ENCODE measurements at places on chromosomes 1 and 21. TPM values are rescaled to one million over a fixed set of nuclear protein-coding genes. Genes with fewer than 3 reads are reported as not detected.
A peak's percentile ranks its signal among the peaks of the same experiment; 100 is the strongest.

GRCh38 chr21:32794644-32795079 is 23.1 kb upstream of the PAXBP1 start:
- no peak for DNase-seq

- DNase-seq, result no peak
Measured at GRCh38 chr1:76227621-76228020, 153.1 kb downstream of the ST6GALNAC3 start.

DNA sequence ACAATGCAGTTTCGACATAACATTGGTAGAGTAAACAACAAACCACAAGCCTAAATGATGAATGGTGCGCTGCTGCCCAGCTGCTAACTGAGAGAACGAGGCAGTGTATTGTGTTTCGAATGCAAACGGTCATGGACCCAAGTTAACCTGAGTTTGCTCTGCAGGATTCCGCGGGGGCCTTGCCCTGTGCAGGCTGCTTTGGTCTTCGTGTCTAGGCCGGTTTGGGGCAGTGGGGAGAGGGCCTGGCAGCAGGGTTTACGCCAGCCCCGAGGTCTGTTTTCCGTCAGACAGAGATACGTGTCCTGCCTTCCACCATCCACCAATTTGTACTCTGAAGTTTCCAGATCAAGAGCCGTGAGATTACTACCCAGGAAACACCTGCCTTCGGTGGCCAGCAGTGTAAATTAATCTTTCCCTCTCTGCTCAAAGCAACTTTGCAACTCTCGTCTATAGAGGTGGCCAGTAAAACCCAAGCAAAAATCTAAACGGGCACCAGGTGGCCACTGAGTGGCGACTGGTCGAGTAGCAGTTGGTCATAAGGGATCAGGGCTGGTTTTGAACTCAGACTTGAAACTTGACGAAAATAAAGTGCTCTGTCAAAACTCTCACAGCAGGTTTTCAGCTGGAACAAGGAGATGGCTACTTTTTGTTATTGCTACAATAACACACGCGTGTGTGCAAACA is 6.3 kb upstream of the PRDM15 start:
- DNase-seq, result no peak

- DNase-seq, result peak; percentile 40
Measured at GRCh38 chr1:212561501-212561931, 47.0 kb upstream of the ATF3 start.

IL12RB2 gene
- not detected for total RNA-seq

OR10T2 gene
- not detected for total RNA-seq
